Vagina (tissue), 2 donors: ENCODE measurements at places on chromosomes 11 and 22. TPM values are rescaled to one million over a fixed set of nuclear protein-coding genes. Genes with fewer than 3 reads are reported as not detected.
A peak's percentile ranks its signal among the peaks of the same experiment; 100 is the strongest.

Gene PDGFD
- 21.9 TPM for total RNA-seq

Gene WNT11
- total RNA-seq = 6.9 TPM

- DNase-seq = no peak
- H3K27me3 ChIP-seq = no peaks in the 10 kb centered on the region
- peaks cover 35% of the 10 kb centered on the region for H3K4me1 ChIP-seq
These were observed 3.3 kb downstream of the SEC14L2 start for GRCh38 chr22:30400159-30400558.

DNA sequence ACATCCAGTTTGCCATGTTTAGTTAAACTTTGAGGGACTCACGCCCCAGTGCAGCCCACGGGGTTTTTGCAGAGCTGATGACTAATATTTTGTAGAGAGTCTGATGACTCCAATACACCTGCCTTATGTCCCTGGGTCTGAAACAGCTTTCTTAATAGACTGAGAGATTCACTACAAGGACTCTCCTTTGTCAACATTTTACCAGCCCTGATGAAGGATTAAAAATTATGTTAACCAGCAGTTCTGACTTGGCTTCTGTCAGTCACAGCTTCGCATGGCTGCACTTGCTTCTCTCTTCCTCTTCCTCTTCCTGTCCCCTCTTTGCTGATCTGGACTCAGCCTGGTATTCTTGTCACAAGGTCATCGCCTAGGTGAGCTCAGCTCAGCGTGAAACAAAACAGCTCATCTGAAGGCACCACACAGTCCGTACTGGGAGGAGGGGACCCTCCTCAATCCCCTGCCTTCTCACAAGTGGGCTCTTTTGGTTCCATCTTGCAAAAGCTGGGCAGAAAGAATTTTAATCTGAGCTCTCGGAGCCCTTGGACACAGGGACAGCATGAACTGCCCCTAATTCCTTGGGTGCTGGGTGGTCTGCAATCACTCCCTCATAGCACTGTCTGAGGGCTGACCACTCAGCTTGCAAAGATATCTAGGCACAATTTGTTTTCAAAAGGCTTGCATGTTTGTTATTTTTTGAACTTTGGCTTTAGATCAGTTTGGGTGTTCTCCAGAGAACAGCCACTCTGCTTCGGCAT, 38.1 kb upstream of the POU2AF1 start:
- peaks cover 34% of the 10 kb centered on the region for H3K4me1 ChIP-seq
- H3K27me3 ChIP-seq = no peaks in the 10 kb centered on the region
- no peak overlapping the region for H3K4me3 ChIP-seq
- H3K27ac ChIP-seq = peak overlapping the region; percentile 58
- no peak for DNase-seq
- no peaks in the 10 kb centered on the region for H3K36me3 ChIP-seq

GRCh38 chr11:131378931-131379330, 8.5 kb downstream of the NTM start:
- H3K36me3 ChIP-seq = no peaks in the 10 kb centered on the region
- no peaks in the 10 kb centered on the region for H3K4me1 ChIP-seq
- H3K4me3 ChIP-seq = no peak overlapping the region
- no peak overlapping the region for H3K27ac ChIP-seq
- H3K27me3 ChIP-seq = no peaks in the 10 kb centered on the region

- H3K4me3 ChIP-seq = no peak overlapping the region
- H3K27ac ChIP-seq = no peak overlapping the region
- no peaks in the 10 kb centered on the region for H3K36me3 ChIP-seq
- H3K4me1 ChIP-seq = no peaks in the 10 kb centered on the region
- no peaks in the 10 kb centered on the region for H3K27me3 ChIP-seq
These were observed 113.2 kb upstream of the RAG2 start for GRCh38 chr11:36711104-36711825.

GRCh38 chr11:126537492-126537891, 182.0 kb downstream of the ST3GAL4 start:
- no peak for DNase-seq
- no peak overlapping the region for H3K4me3 ChIP-seq
- H3K27me3 ChIP-seq = no peaks in the 10 kb centered on the region
- no peaks in the 10 kb centered on the region for H3K36me3 ChIP-seq

GRCh38 chr22:48585916-48586798, 1241.5 kb downstream of the BRD1 start:
- H3K27me3 ChIP-seq = no peaks in the 10 kb centered on the region
- no peak overlapping the region for H3K4me3 ChIP-seq
- no peak for DNase-seq
- H3K36me3 ChIP-seq = no peaks in the 10 kb centered on the region
- H3K27ac ChIP-seq = no peak overlapping the region

DNA sequence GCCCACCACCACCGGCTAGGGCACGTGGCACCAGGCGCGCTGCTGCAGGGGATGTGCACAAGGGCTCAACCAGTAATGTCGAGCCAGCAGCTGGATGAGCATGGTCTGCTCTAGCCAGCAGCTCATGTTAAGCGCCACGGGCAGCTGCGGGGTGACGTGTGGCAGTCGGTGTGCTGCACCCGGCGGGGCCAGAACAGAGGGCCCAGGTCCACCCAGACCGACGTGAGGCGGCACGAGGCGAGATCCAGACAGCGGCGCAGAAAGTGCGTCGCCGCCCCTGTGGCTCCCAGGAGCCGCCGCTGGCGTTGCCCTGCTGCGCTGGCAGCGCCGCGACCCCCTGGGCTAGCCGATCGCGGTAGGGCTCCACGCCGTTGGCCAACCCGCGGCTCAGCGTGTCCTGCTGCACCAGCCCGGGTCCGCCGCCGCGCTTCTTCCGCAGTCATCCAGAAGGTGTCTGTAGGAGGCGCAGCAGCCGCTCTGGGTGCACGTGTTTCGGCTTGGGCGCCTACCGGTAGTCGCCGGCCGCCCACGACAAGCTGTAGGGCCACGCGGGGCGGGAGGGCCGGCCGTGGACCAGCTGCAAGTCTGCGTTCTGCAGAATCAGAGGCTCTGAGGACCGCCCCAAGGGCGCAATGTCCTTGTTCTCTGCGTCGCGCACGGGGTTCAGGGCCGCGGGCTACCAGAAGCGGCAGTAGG, 4.6 kb upstream of the GALR3 start:
- no peaks in the 10 kb centered on the region for H3K27me3 ChIP-seq
- H3K36me3 ChIP-seq = peaks cover 1% of the 10 kb centered on the region
- H3K4me3 ChIP-seq = peak overlapping the region; percentile 46
- peaks cover 20% of the 10 kb centered on the region for H3K4me1 ChIP-seq
- no peak for DNase-seq
- H3K27ac ChIP-seq = no peak overlapping the region
